PC-3 (cell line): ENCODE measurements at places on chromosomes 3 and 15. TPM values are rescaled to one million over a fixed set of nuclear protein-coding genes. Genes with fewer than 3 reads are reported as not detected.
A peak's percentile ranks its signal among the peaks of the same experiment; 100 is the strongest.

GRCh38 chr3:10855083-10855870 lies 39.2 kb downstream of the SLC6A11 start:
- H3K4me3 ChIP-seq: no peak overlapping the region
- H3K4me1 ChIP-seq: no peaks in the 10 kb centered on the region
- peaks cover 7% of the 10 kb centered on the region; the same call in 1 of the 2 replicates for H3K36me3 ChIP-seq
- H3K27ac ChIP-seq: no peak overlapping the region
- DNase-seq: peak; percentile 8
- H3K27me3 ChIP-seq: no peaks in the 10 kb centered on the region

GRCh38 chr3:149003653-149004305 lies 12.4 kb downstream of the GYG1 start:
- no peaks in the 10 kb centered on the region for H3K27me3 ChIP-seq
- peaks cover 23% of the 10 kb centered on the region for H3K4me1 ChIP-seq
- no peaks in the 10 kb centered on the region; the same call in 1 of the 2 replicates for H3K36me3 ChIP-seq
- no peak overlapping the region for H3K4me3 ChIP-seq

DNA sequence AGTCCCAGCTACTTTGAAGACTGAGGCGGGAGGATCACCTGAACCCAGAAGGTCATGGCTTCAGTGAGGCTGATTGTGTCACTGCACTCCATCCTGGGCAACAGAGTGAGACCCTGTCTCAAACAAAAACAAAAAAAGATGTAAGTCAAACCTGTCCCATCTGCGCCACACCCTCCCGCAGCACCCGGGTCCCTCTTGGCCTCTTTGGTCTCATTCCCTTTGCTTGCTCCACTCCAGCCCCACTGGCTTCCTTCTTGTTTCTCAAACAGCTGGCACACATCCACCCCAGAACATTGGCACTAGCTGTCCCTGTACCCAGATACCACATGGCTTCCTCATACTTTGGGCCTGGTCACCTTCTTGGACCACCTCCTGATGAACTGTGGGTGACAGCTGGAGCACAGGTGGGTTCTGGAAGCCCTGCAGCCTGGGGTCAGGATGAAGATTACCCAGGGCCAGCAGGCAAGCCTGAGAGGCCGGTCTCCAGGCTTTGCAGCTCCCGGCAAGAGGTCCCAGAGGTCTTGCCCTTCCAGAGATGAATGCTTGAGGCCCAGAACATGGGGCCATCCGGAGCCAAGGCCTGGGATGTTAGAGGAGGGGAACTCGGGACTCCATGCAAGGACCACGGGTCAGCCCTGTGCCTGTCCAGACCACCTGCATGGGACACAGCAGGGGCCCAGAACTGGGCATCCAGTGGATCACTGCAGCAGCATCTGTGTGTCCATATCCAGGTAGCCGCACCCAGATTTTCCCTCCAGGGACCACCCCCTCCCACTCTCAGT lies 10.9 kb upstream of the GATA2 start:
- no peak overlapping the region for H3K4me3 ChIP-seq
- no peaks in the 10 kb centered on the region for H3K36me3 ChIP-seq
- DNase-seq: no peak
- H3K4me1 ChIP-seq: peaks cover 10% of the 10 kb centered on the region
- no peaks in the 10 kb centered on the region for H3K27me3 ChIP-seq

DNA sequence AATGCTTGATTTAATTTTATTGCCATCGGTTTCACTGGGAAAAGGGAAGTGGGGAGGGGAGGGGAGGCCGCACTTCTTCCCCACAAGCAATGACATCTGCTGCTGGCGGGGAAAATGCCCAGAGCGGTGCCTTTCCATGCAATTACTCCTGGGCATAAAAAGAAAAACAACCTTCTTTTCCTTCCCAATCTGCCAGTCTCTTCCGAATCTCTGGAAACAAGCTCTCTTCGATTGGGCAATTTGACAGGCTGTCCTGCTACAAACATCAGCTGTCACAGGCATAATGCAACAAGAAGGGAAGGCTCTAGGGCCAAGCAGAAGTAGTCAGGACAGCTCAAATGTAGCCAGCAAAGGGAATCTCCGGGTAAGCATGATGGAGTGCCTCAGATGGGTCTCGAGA lies 93.4 kb upstream of the STRIT1 start:
- H3K27me3 ChIP-seq: no peaks in the 10 kb centered on the region
- no peaks in the 10 kb centered on the region for H3K36me3 ChIP-seq
- peaks cover 20% of the 10 kb centered on the region for H3K4me1 ChIP-seq
- H3K27ac ChIP-seq: no peak overlapping the region
- H3K4me3 ChIP-seq: no peak overlapping the region

GRCh38 chr3:9682096-9682495 lies 21.5 kb upstream of the CPNE9 start:
- no peak overlapping the region for H3K4me3 ChIP-seq
- H3K27me3 ChIP-seq: no peaks in the 10 kb centered on the region
- no peak for DNase-seq
- H3K27ac ChIP-seq: no peak overlapping the region

GRCh38 chr3:80556763-80557162 lies 789.0 kb upstream of the ROBO1 start:
- no peaks in the 10 kb centered on the region for H3K27me3 ChIP-seq
- H3K36me3 ChIP-seq: no peaks in the 10 kb centered on the region
- no peak overlapping the region for H3K4me3 ChIP-seq
- no peak for DNase-seq
- no peak overlapping the region for H3K27ac ChIP-seq

GRCh38 chr3:129793942-129794310 lies 99.6 kb downstream of the TMCC1 start:
- peak overlapping the region; percentile 99 for H3K27ac ChIP-seq
- H3K4me3 ChIP-seq: peak overlapping the region; percentile 90
- H3K36me3 ChIP-seq: no peaks in the 10 kb centered on the region
- peaks cover 36% of the 10 kb centered on the region for H3K4me1 ChIP-seq

DNA sequence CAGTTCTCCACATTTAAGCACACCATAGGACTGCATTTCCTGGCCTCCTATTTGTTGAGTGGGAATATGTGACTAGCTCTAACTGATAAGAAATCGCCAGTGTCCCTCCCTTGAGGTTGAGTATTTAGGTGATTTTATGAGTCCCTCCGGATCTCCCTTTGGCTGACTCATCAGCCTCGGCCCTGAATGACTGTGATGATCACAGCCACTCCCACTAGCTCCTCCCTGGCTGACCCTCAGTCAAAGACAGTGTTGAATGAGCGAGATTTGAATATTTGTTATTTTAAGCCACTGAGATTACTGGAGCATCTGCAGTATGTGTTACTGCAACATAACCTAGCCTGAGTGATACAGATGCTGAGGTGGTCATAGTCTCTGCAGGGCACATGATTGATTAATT lies 515.3 kb downstream of the EPHB1 start:
- peaks cover 22% of the 10 kb centered on the region for H3K4me1 ChIP-seq
- H3K4me3 ChIP-seq: no peak overlapping the region
- H3K36me3 ChIP-seq: no peaks in the 10 kb centered on the region
- peak; percentile 73 for DNase-seq

DNA sequence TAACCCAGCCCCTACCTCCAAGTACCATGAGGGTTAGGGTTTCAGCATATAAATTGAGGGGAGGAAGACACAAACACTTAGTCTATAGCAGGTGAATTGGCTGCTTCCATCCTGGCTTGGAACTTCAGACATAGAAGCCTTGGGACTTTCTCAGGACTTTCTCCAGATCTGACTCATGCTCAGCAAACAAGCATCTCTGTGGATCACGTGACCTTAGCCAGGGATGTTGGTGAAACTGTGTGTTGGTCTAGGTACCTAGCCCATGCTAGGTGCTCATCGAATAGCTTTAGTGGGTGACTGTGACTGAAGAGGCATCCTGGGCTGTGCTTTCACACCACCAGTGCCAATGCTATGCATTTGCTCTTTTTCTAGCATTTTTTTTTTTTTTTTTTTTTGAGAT lies 58.9 kb downstream of the CD47 start:
- no peaks in the 10 kb centered on the region for H3K27me3 ChIP-seq
- H3K4me1 ChIP-seq: 0 out of 2 replicates have a peak, but pooled peaks cover under 1% of the 10 kb centered on the region
- H3K36me3 ChIP-seq: no peaks in the 10 kb centered on the region
- DNase-seq: peak; percentile 72
- H3K4me3 ChIP-seq: no peak overlapping the region

DNA sequence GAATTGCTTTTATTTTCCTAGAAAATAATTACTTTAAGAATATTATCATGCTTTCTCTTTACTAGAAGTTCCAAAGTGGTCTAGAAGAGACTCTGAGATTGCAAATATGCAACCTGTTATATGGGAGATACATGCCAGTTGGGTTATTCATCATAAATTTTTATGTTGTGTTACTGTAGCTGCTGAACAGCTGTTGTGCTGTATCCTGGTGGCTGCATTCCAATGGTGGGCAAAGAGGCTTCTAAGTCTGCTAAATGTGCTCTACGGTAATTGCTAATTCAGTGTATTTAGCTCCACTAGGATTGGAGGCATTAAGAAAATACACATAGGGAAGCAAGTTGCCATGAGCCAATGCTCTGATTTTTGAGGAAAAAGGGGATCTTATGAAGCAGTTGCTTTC lies 409.0 kb downstream of the TUSC7 start:
- no peak for DNase-seq
- H3K36me3 ChIP-seq: no peaks in the 10 kb centered on the region
- H3K27ac ChIP-seq: no peak overlapping the region
- no peak overlapping the region for H3K4me3 ChIP-seq
- H3K27me3 ChIP-seq: no peaks in the 10 kb centered on the region

GRCh38 chr3:100114413-100115030 lies at the start of gene FILIP1L:
Gene FILIP1L, minus strand, starts transcription at chr3:100114501.
- no peak within 1 kb of the TSS for H3K4me3 ChIP-seq
- DNase-seq: no peak
- peaks cover 3% of the 10 kb centered on the region; the same call in 1 of the 2 replicates for H3K36me3 ChIP-seq

- H3K36me3 ChIP-seq: no peaks in the 10 kb centered on the region
- H3K27me3 ChIP-seq: no peaks in the 10 kb centered on the region
- no peak overlapping the region for H3K4me3 ChIP-seq
- peaks cover 17% of the 10 kb centered on the region for H3K4me1 ChIP-seq
- H3K27ac ChIP-seq: no peak overlapping the region
Measured at GRCh38 chr15:38061856-38062649, 127.6 kb downstream of the TMCO5A start.

DNA sequence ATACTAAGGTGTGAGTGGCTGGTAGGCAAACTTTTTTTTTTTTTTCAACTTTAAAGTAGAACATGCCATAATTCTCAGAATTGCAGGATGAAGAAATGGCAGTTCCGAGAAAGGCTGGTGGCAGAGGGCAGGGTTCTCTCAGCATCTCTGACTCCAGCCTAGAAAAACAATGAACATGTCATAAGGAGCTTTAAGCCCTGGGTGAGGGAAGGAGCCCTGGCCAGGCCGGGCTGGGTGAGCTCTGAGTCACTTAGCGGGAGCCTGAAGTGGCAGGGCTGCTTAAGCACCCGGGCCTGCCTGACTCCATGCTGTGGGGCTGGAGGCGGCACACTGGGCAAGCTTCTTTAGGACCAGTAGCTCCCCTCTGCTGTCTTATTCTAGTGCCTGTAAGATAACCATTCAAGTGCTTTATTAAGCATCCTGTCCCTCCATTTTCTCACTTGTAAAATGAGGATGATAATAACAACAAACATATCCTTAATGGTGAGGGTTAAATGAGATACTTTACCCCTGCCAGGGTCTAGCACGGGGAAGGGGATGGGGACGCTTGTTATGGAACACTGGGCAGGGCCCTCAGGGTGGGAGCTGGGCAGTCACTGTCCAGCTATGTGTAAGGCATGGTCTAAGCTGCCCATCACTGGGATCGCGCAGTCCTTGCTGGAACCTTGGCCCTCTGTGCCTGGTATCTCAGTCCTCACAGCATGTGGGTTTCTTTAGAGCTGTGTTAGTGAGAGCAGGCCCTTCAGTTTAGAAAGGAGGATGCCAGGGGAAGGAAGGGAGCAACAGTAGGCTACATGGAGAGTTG lies 18.4 kb downstream of the SMAD6 start:
- H3K4me1 ChIP-seq: peaks cover 19% of the 10 kb centered on the region
- no peak overlapping the region for H3K27ac ChIP-seq
- peak; percentile 76 for DNase-seq
- no peak overlapping the region for H3K4me3 ChIP-seq
- H3K36me3 ChIP-seq: no peaks in the 10 kb centered on the region; the same call in 1 of the 2 replicates
- no peaks in the 10 kb centered on the region for H3K27me3 ChIP-seq

Gene BFSP2
- not detected in 2 replicates for total RNA-seq

Gene ARHGEF26
- 4.7 and 5.0 TPM in 2 replicates for total RNA-seq

Gene OR5K2
- total RNA-seq: not detected in 2 replicates

Gene CFAP92
- 0.33 TPM in 1 of 2 replicates, not detected in the other for total RNA-seq

Gene AMIGO3
- total RNA-seq: 1.8 and 2.1 TPM in 2 replicates

Gene CHRNA3
- total RNA-seq: not detected in 2 replicates
